ENCODE measurements at places on chromosomes 6 and 20.

DNA sequence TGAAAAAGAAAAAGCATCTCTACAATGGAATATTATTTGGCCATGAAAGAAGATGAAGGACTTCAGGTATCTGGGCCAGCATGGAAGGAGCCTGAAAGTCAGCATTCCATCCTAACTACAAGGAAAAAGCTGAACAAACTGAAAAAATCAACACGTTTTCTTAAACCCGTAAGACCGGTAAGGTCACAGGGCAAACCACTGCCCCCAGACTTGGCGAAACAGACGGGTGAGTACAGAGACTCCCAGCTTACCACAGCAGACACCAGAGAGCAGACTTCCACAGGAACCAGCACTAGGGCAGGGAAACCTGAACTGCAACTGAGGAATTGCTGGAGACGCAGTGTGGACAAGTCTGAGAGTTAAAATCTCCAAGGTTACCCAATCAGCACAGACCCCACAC lies 31.4 kb downstream of the BEND3 start:
- no peak for DNase-seq

DNA sequence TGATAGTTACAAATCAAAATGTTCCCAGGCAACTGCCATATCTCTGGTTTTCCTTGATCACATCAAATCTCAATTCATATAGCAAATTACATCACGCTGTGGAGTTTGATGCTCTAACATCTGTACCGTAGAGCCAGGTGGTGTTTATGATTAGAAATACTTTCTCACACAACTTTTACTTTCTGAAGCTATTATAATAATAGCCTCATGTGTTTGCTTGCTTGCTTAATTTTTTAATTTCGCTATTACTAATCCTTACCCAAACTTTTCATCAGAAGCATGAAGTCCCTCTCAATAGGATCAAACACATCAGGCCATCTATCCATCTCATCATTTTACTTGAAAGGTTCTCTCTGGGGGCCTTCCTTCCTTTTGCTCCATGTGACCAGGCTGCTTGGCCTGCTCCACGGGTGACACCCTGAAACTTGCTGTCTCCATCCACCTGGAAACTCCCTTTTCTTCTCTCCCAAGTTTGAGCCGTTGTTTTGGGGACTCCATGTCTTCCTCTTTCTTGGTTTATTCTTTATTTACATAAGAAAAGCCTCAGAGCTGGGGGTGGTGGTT lies 75.4 kb downstream of the ADAT2 start:
- DNase-seq = no peak

- DNase-seq = no peak
Observed at GRCh38 chr6:38212579-38212978, 393.1 kb downstream of the ZFAND3 start.

- DNase-seq = no peak
Observed at GRCh38 chr20:11389186-11389585, 528.5 kb upstream of the BTBD3 start.

DNA sequence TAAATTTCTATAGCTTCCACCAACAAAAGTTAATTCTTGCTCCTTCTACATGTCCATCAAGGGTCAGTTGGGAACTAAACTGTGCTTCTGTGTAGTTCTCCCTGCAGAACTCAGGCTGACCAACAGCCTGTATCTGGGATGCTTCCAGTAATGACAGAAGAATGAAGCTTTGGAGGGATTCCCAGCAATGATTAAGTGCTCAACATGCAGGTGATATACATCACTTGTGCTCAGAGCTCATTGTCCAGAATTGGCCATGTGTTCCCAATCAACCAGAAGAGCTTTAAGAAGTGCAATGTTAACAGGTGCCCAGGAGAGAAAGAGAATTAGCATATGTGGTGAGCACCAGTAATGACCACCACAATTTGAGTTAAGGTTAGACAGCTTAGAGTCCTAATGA lies 37.4 kb upstream of the SNRPB2 start:
- no peak for DNase-seq

DNA sequence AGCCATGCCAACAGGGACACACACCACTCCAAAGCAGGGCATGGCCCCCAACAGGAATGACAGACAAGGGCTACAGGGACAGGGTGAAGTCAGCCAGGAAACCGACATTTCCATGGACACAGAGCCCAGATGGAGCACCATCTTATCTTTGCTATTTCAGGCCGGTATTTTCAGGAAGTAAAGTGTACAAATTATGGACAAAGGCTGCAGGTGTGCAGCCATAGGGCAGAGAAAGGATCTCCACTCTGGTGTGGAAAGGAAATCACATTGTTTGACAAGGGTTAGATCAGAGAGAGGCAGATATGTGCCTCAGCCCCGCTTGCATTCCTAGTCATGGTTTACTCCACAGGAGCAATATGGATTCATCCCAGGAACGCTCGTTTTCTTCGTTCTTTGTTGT lies 81.7 kb upstream of the SLC22A23 start:
- DNase-seq = no peak

GRCh38 chr6:109892451-109893435 lies 85.4 kb upstream of the GPR6 start:
- no peak for DNase-seq

GRCh38 chr6:105907991-105908390 lies 178.1 kb upstream of the PRDM1 start:
- DNase-seq = no peak

All from A549 (cell line).